Activated gamma-delta T cell treated with Interleukin-2 at 50 U/mL for 16 hours (primary cell): ENCODE measurements at places on chromosomes 16 and 17.

DNA sequence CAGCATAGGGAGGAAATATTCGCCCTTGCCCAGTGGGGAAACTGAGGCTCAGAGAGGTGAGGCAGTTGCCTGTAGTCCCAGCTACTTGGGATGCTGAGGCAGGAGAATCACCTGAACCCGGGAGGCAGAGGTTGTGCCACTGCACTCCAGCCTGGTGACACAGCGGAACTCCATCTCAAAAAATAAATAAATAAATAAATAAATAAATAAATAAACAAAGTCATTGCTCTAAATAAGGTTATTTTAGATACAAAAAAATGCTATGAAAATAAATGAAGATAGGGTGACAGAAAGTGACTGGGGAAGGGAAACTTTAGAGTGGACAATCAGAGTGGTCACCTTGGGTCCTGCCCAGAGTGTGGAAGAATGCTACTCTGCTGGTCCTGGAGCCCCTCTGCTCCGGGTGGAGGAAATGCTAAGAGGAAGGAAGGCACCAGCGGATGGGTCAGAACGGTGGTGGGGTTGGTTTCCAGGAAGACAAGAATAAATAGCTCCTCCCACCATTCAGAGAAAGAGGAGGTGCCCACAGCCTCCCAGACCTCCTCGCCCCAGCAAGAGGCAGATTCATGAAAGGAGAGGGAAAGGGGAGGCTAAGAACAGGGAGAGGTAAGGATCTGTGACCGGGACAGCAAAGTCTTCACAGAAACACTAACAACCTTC lies 17.6 kb downstream of the TRPV3 start:
- no peak for DNase-seq

DNA sequence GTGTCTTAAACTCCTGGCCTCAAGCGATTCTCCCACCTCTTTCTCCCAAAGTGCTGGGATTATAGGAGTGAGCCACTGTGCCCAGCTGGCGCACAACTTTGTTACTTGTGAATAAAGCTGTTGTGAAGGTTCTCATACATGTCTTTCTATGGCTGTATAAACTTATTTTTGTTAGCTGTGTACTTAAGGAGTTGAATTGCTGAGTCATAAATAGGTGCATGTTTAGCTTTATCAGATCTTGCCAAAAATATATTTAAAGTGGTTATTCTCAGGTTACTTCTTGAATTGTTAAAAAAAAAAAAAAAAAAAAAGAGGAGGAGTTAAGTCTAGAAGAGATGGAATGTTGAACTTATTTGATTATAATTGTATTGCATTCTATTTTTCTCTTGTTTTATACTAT lies 47.6 kb upstream of the IRX3 start:
- no peak for DNase-seq

GRCh38 chr17:61379457-61380216 lies 20.0 kb upstream of the TBX2 start:
- DNase-seq = no peak

GRCh38 chr16:47028767-47029377 lies 55.4 kb upstream of the DNAJA2 start:
- DNase-seq = no peak

GRCh38 chr16:1471569-1472194 lies 3.1 kb downstream of the CLCN7 start:
- DNase-seq = no peak

GRCh38 chr16:54627616-54628015 lies 303.0 kb upstream of the IRX5 start:
- no peak for DNase-seq

- DNase-seq = no peak
Observed at GRCh38 chr16:58393138-58393504, 850 bp downstream of the GINS3 start.

- DNase-seq = no peak
Observed at GRCh38 chr17:34012709-34013375, 242.2 kb upstream of the CCL2 start.

DNA sequence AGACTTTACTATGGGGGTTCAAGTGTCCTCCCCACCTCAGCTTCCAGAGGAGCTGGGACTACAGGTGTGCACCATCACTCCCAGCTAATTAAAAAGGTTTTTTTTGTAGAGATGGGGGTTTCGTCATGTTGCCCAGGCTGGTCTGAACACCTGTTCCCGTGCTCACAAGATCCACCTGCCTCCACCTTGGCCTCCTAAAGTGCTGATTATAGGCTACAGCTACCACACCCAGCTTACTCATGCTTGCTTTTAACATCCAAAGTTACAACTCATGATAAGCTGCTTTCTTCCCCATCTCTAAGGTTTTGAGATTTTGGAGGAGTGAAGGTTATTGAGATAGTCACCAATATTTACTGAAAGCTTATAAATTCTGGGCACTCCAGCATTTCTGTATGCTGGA lies 2.6 kb downstream of the NUP88 start:
- no peak for DNase-seq

GRCh38 chr17:17140590-17140980 lies 65.5 kb downstream of the PLD6 start:
- DNase-seq = no peak

- DNase-seq = no peak
Observed at GRCh38 chr17:28182559-28182958, 136.4 kb upstream of the TMEM97 start.

DNA sequence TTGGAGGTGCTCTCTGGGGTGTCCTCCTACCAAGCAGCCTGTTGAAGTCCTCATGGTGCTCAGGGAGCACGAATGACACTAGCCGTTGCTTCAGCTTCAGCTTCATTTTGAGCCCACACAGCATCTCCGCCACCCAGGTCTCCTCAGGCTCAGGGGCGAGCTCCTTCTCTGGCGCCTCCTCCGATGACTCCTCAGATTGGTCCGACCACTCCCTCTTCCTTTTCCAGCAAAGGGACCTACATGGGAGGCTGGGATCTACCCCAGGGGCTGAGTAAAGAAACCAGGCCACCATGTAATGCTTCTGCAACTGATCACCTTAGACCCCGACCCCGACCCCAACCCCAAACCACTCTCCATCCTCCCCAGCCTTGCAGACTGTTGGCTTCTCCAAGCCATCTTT lies 25.9 kb downstream of the PRR11 start:
- no peak for DNase-seq

- DNase-seq = no peak
Observed at GRCh38 chr17:49351572-49352140, 10.4 kb downstream of the ZNF652 start.
